ENCODE measurements at places on chromosomes 11 and 22.

DNA sequence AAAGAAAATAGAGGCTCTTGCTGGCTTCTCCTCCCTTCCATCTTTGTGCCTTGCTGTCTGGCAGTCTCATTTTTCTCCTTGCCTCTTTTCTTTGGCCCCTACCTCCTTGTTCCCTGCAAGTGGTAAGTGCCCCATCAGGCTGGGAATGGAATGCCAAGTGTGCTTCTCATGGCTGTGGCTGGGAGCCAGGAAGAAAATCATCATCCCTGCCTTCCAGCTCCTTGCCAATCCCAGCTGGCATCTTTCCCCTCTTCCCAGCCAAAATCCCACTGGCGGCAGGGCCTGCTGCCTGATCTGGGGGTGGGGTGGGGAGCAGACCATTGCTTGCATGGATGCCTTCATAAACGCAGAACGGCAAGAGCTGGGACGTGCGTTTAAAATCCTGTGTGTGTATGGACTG, 27.0 kb upstream of the SLC25A18 start:
- no peak for DNase-seq

DNA sequence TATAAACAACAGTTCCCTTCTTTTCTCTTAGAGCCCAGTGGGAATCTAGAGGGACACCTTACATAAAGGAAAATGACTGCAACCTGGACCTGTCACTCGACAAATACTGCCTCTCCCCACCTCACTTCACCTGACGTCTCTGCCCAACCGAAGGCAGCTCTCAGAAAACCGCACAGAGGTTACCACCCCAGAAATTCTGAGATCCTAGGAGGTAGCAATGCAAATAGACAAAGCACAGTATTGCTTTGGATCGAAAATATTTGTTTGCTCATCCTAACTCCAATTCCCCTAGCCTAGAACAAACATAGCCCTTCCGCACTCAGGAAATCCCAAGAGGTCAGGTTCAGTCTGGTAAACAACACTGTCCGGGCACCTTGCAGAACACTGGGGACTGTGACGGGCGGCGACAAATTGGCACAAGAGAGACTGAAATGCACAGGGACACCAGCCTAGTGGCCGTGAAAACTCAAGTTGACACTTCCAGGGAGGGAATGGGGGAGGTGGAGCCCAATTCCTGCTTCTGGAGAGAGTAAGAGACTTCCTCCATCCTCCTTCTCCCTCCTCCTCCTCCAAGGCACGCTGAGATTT, 420 bp upstream of the TRIM44 start:
- DNase-seq = peak; percentile 23

DNA sequence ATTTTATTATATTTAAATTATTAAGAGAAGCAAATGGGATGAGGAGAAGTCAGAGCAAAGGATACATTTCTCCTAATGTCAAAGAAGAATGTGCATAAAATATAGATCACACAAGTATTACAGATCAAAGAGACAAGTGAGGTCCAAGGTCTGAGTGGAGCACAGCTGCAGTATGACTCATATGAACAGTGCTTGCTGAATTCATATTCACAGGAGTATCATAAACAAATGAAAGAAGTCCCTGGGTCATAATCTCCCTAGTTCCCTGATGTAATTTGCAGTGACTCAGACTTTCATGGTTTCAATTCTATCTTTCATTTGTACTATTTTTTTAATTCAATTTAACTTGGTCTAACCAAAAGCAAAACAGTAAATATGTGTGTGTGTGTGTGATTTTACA, 499.0 kb upstream of the CCDC179 start:
- peak; percentile 70 for DNase-seq

DNA sequence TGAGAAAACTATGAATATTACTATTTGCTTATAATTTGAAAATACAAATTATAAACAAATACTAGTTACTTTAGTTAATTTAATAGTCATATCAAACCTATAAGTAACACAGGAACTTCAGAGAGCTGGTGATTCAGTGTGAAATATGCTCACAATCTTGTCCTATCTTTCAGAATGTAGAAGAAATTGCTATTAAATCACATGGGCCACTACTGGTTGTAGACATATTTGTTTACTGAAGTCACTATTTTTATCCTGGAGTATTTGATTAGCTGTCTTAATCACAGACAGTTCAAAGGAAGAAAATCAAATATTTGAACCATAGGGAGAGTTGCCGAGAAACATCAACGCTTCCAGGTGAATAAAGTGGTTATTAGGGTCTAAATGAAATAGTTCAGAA, 187.6 kb upstream of the ANO3 start:
- DNase-seq = no peak

DNA sequence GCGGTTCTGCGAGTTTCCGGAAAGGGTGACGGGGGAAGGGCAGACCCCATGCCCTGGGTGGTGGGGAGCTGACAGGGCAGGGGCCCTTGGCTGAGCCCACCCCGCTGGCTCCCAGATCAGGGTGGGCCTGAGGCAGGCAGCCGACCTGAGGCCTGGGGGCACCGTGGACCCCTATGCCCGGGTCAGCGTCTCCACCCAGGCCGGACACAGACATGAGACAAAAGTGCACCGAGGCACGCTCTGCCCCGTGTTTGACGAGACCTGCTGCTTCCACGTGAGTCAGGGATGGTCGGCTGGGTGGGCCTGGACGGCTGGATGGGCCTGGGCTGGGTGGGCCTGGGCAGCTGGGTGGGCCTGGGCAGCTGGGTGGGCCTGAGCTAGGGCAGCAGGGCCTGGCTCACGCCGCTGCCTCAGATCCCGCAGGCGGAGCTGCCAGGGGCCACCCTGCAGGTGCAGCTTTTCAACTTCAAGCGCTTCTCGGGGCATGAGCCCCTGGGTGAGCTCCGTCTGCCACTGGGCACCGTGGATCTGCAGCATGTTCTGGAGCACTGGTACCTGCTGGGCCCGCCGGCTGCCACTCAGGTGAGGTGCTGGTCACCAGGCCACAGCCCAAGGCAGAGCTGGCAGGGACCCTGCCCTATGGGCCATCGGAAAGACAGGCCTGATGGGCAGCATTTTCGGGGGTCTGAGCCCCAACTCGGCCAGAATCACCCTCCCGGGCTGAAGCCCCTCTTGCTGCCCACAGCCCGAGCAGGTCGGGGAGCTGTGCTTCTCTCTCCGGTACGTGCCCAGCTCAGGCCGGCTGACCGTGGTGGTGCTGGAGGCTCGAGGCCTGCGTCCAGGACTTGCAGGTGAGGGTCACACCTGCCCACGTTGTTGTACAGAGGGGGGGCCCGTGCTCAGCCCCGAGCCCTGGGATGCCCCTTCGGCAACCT, 1.5 kb downstream of the SYT8 start:
- DNase-seq = no peak

Measured in urothelium cell line (cell line).